C1 segment of cervical spinal cord (tissue), 14 donors: ENCODE measurements at places on chromosomes 13 and 19.

DNA sequence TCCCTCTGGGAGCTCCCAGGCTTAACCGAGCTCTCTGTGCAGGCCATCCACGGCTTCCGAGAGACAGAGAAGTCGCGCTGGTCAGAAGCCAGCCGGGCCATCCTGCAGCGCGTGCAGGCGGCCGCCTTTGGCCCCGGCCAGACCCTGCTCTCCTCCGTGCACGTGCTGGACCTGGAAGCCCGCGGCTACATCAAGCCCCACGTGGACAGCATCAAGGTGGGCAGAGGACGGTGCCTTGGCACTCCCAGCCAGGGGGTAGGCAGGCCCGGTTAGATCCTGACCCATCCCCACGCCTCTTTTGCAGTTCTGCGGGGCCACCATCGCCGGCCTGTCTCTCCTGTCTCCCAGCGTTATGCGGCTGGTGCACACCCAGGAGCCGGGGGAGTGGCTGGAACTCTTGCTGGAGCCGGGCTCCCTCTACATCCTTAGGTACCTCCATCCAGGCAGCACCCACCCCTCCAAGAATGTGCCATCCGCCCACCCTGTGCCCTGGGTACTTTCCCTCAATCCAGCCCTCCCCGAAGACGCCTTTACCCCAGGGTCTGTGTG, 1.5 kb downstream of the PSPN start:
- no peak for DNase-seq

GRCh38 chr13:104289400-104289799, 1223.2 kb upstream of the SLC10A2 start:
- DNase-seq, result no peak

DNA sequence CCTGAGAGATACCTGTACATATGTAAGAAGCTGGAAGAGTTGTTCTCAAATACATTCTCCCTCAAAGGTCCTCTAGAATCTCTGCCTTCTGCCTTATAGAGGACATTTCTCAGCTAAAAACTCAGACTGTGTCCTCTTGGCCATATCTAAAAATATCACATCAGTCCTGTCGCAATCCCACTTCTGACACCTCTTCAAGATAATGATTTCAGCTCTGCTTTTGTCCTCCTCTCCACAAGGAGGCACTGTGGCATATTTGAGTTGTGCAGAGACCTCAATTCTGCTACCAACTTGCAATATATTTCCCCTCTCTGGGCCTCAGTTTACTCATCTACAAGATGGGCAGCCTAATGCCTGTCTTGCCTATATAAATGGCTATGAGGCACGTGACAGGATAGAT, 16.6 kb downstream of the ADAMTS10 start:
- DNase-seq, result no peak

- no peak for DNase-seq
These were observed 223.2 kb downstream of the FGF9 start for GRCh38 chr13:21894091-21894490.

DNA sequence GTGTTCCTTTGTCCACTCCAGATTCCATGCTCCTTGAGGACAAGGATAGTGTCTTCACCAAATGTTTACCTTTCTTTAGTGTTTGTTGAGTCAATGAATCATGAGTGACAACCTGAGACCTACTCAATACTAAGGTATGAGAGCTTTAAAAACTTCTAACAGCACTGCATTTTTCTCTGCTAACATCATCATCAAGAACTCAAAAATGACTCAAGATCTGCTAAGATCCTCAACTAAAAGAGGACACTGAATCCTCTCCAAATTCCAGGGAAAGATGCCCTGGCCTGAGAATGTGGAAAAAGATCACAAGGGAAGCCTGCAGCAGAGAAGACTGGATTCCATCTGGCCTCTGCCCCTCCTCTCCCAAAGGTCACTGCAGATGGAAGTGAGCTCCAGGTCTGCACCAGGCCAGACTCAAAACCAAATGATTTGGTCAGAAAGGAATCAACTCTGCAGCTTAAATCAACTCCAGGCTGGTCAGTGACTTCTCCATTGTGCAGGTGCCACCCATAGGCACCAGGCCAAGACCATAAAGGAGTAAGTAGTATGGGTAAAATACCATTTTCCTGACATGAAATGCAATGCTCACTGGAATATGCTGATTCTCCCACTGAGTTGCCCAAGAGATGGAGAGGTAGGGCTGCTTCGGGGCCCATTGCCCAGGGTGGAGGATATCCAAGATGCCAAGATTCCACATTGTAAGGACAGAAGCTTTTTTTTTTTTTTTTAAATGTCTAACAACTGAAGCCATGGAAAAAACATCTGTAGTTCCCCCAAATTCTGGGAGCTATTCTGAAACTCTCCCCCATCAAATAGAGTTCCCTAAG, 89.5 kb upstream of the DOCK9 start:
- no peak for DNase-seq

- no peak for DNase-seq
These were observed 169.8 kb downstream of the SUCLA2 start for GRCh38 chr13:47831265-47831664.

DNA sequence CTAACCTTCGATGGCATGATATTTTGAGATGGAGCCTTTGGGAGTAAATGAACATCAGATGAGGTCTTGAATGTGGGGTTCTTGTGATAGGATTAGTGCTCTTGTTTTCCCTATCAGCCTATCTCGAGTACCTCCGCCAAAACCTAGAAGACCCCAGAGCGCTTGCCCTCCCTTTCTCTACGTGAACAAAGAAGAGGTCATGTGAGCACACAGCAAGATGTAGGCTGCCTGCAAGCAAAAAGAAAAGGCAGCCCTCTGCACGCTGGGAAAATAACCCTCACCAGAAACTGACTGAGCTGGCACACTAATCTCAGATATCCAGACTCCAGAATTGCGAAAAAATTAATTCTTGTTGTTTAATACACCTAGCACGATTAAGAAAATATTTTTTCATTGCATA, 799.8 kb upstream of the SLC10A2 start:
- no peak for DNase-seq
